Fibroblast of villous mesenchyme (primary cell): ENCODE measurements at places on chromosomes 5 and 9. TPM values are rescaled to one million over a fixed set of nuclear protein-coding genes. Genes with fewer than 3 reads are reported as not detected.
A peak's percentile ranks its signal among the peaks of the same experiment; 100 is the strongest.

The LHX3 gene
- total RNA-seq: not detected in 2 replicates

The LTC4S gene
- 0.43 TPM in 1 of 2 replicates, not detected in the other for total RNA-seq

The CNTLN gene
- total RNA-seq: 11.3 and 13.0 TPM in 2 replicates

GRCh38 chr5:57488215-57488955, 5.8 kb upstream of the ACTBL2 start:
- DNase-seq: peak; percentile 91

- no peak for DNase-seq
These were observed 158.5 kb downstream of the SLIT3 start for GRCh38 chr5:169142264-169142970.

DNA sequence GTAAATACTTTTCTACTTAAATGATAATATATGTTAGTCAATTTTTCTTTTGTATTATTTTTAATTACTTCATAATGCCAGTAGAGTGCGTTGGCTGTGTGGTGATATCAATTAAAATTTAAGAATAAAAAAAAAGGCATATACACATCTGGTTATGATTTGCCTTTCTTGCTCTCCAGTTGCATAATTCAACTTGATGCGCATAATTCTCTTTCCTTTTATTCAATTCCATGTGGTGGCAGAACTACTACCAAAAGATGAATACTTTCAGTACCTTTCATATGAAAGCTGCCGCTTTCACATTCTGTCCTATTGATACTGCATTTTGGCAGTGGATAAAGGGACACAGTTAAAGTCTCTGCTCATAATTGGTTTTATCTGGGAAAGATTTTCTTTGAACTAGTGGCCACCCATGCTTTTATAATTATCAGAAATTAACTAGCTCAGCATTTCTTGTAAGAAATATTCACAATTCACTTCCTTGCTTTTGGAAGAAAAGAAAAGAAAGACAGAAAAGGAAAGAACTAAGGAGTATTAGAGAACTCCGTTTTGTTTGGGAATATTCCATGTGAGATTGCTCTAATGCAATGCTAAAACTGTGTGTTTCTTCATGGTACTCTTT, 12.3 kb upstream of the ADGRV1 start:
- no peak for DNase-seq

DNA sequence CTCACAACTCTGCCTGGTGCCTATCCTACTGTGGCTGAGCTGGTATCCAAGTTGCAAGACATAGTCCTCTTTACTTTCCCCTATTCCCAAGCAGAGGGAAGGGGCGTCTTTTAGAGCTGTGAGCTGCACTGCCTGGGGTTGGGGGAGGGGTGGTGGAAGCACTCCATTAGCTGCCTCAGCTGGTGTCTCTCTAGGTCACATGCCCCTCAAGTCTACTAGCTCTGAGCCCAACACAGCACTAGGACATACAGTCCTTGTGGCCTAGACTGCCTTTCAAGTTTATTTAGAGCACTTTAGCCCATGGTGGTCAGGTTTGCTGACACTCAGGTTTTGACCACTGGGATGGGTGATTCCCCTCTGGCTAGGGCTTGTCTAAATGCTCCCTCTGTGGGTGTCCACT, 54.7 kb downstream of the SREK1 start:
- DNase-seq: no peak

- no peak for DNase-seq
These were observed 17.9 kb upstream of the CTNNAL1 start for GRCh38 chr9:109031241-109031640.

GRCh38 chr9:92165484-92165883, 50.3 kb upstream of the SPTLC1 start:
- DNase-seq: no peak

DNA sequence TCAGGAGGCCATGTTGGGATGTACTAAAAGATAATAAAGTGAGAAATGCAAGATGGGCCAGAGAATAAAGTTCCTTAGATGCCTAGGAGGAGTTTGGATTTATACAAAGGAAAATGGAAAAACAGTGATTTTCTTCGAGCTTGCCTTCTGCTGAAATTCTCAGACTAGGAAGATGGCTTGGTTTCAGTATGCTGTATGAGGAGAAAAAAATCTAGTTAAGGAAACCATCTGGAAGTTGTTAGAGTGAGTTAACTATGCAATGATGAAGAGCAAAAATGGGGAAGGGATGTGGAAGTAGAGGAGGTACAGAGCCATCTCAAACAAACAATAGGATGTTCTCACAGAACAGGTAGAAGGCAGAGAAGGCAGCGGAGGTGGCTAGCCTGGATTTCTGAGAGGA, 162.9 kb upstream of the FTMT start:
- DNase-seq: no peak
